ENCODE measurements at places on chromosomes 7 and 10. TPM values are rescaled to one million over a fixed set of nuclear protein-coding genes. Genes with fewer than 3 reads are reported as not detected.

PDE1C gene
- 1.0 TPM for total RNA-seq

SPAM1 gene
- not detected for total RNA-seq

SPDYE16 gene
- total RNA-seq = 0.31 TPM

SPDYE2 gene
- total RNA-seq = not detected
